ENCODE measurements at places on chromosomes 2 and 18.

DNA sequence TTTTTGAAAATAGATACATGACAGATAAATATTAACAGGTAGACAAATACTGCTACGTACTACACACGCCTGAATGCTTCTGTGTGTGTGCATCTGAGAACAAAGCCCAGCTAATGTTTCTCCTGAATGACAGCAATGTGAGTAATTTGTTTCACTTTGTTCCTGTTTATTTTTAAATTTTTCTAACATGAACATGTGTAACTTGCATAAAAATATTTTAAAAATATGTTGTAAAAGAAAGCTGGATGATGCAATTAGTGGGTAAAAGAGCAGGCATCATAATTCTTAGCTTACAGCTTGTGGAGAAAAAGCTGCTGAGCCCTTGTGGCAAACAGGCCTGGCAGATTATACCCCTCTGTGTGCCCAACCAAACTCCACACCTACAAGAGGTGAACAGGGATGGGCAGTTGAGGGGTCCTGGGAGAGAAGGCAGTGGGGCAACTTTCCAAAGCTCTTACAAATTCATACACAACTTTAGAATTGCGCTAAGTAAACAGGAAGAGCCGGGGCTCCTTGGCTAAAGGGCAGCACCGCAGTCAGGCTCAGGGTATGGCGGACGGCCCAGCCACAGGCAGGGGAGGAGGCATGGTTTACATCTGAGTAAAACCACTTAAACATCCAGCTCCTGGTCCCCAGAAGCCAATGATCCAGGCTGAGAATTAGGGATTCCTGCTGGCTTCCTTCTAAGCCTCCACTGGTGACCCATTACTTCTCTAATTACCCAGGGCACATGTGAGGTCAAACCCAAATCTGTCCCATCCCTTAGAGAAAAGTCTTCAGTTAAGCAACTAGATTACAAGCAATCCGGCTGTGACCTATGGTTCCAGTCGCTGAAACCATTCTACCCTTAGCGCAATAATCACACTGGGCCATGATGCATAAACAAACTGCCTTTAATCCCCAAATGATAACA is 14.0 kb downstream of the PXDN start:
- no peak for DNase-seq

GRCh38 chr18:7921938-7922587 is 354.9 kb downstream of the PTPRM start:
- no peak for DNase-seq

DNA sequence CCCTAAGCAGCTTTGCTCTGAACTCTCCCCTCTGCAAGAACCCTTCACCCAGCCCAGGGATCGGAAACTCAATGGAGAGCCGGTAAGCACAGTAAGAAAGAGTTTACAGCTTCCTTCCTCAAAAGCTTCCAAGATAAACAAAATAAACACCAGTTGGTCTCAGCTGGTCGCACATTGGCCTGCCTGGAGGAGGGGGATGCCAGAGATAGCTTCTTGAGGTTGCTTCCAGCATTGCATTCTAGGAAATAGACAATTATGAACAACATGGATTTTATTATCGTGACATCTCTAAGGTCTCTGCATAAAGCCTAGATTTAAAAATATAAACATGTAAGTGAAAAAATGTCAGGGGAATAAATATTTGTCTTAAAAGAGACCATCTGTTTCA is 141.5 kb upstream of the PKDCC start:
- peak; percentile 78 for DNase-seq

GRCh38 chr18:30945761-30946160 is 96.8 kb downstream of the DSC3 start:
- DNase-seq, result no peak

GRCh38 chr2:136764452-136765255 is 691 bp upstream of the THSD7B start:
- no peak for DNase-seq

Measured in smooth muscle cell of the brain vasculature (primary cell).